ENCODE measurements at places on chromosomes 6 and 20.

DNA sequence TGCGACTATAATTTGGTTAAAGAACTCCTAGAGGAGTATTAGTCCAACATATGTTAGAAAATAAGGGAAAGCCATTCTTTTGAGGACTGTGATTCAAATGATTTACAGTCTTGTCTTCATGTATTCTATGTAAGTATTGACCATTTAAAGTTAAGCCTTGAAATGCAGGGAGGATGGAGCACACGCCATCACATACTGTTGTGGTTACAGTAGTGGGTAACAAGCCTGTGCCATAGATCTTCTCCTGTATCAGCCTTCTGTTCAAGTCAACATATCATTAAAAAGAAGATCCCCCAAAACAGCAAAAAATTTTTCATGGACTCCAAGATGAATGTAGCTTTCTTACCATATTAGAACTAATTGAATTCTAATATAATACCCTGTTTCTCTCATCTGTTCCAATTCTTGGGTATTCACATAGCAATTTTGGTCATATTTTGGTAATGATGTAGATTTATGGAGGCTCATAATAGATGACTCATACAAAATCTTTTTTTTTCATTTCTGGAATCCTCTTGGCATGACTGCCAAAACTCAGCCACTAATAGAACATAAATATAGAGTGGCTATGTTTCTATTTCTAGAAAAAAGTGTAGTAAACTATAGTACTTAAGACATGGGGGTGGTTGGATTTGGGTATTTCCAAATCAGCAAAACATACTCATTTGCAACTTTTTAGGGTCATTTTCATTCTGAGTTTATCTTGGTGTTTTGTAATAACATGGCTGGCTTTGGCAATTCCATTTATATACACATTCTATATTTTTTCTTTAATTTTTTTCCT is 413.5 kb downstream of the BCKDHB start:
- DNase-seq: no peak

DNA sequence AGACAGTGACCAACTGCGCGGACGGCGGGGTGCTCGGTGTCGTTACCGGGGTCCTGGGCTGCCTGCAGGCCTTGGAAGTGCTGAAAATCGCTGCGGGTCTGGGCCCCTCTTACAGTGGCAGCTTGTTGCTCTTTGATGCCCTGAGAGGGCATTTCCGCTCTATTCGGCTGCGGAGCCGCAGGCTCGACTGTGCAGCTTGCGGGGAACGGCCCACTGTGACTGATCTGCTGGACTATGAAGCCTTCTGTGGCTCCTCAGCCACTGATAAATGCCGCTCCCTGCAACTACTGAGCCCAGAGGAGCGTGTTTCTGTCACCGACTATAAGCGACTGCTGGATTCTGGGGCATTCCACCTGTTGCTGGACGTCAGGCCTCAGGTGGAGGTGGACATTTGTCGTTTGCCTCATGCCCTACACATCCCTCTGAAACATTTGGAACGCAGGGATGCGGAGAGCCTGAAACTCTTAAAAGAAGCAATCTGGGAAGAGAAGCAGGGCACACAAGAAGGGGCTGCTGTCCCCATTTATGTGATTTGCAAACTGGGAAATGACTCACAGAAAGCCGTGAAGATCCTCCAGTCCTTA is 1.0 kb downstream of the MOCS3 start:
- no peak for DNase-seq

DNA sequence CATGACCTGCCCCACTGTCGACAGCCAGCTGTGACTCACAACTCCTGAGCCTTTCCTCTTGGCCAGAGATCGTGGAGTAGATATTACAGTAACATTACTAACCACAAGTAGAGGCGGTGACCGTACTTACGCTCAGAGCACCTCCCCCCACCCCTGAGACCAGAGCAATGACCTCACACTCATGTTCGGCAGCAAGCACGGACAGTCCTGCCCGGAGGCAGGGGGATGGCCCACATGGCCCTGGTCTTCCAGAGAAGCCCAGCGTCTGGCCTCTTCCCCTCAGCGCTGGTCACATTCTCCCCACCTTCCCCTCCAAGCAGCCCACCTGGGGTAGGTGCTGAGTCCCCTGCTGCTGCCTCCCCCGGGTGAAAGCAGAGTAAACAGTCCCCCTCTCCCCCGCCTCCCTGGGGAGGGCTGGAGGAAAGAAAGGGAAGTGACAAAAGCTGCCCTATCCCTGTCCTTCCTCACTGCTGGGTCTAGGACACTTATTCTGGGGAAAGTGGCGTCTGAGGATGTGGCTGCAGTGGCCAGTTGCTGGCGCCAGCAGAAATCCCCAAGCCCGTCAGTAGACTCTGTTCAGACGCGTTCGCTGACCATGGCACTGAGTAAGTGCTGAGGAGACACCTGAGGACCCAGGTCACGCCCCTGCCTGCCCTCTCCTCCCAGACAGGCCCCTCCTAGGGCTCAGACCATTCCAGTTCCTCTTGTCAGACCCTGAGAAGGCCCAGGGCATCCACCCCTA is 68.5 kb downstream of the MRPL14 start:
- peak; percentile 90 for DNase-seq

- no peak for DNase-seq
These were observed 153.1 kb upstream of the INSM1 start for GRCh38 chr20:20214757-20215275.

GRCh38 chr20:62836967-62837490 is 20.2 kb downstream of the COL9A3 start:
- no peak for DNase-seq

DNA sequence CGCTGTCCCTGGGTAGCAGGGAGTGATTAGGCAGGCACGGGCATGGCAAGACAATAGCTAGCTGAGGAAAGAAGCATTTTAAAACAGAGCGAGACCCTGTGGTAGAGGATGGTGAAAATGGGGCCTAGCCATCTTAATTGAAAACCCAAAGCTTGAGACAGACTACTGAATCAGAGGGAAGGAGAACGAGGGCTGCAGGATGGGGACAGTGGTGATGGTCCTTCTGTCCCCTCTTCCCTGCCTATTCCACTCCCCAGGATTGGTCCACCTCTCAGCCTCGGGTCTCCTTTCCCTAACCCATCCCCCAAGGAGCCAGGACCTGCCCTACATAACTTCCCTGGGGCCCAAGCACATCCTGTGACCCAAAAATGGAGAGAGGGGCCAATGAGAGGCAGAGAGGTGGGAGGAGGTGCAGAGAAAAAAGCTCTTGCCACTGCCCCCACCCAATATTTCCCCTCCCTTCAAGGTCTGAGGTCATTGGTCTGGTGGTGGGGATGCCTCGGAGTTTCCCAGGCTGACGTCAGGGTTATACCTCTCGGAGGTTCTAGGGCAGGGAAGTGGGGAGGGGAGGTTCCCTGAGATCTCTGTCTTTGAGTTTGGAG is 884 bp upstream of the CUTA start:
- DNase-seq: no peak

DNA sequence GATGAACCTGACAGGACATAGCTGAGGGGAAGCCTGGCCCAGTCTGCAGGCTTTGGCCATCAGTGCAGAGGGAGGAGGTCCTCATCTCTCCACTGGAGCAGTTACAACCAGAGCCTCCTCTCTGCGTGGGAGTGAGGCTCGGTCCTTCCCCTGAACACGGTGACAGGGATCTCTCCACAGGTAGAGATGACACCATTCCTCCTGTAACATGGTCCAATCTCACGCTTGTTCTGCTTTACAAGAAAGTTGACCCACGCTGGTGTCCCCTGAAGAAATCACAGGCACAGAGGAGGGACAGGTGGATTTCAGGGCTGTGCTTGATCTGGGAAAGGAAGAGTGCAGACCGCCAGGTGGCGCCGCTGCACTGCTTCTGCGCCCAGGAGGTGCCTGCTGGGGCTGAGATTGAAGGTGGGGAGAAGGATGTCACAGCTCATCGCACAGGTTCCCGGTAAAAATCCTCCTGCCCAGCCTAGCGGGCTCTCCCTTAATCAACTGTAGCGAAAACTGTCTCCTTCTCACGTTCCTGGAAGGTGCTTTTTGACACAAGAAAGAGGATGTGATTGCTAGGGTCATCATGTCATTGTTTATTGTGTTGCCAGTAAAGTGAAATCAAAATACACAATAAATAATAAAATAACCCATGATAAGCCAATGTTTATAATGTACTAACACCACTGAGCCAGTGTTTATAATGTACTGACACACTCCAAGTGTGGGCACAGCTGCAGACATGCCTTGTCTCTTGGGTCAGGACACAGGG is 20.4 kb downstream of the HLA-G start:
- peak; percentile 86 for DNase-seq

GRCh38 chr6:138795809-138796603 is at the start of gene ECT2L:
Gene ECT2L, plus strand, starts transcription at chr6:138796087. Its CDS starts 17,188 bp downstream, at chr6:138813275.
- DNase-seq: no peak

- DNase-seq: no peak
These were observed 195.8 kb downstream of the ZFAND3 start for GRCh38 chr6:38015341-38015740.

GRCh38 chr20:57370316-57370715 is 19.3 kb downstream of the RAE1 start:
- no peak for DNase-seq

DNA sequence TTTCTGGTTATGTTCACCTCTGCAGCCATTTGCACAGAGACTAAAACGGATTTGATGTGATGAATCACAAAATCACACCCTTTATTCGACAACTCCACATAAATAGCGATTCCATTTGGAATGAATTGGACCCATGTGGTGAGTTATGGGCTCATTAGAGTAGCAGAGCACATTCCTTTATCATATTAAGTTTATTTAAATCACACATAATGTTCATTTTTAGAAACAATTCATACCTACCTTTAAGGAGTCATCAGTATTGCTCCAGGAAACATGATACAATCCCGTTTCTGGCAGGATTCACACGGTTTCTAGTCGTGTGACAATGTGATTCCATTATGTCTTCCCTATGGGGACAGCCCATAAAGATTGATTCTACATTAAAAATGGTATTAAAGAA is 303.5 kb downstream of the CDH4 start:
- DNase-seq: no peak

DNA sequence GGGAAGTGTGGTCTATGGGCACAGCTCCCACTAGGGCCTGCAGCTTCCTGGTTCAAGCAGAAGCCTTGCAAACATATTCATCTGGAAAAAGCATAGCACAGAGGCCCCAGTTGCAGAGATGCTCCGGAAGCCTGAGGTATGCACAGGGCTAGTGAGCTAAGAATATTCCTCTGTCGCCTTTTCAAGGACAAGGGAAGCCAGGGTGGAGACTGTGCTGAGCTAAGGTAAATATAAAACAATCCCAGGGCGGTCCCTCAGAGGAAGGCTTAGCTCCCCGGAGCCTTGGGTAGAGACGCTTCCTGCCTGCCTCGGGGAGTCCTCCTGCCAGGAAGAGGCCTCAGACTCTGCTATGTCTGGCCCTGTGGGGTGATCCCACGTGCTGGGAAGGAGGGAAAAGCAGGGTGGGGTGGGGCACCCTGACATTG is 134.8 kb upstream of the FOXA2 start:
- no peak for DNase-seq

- DNase-seq: no peak
These were observed 917.5 kb downstream of the EYS start for GRCh38 chr6:64789476-64789875.

DNA sequence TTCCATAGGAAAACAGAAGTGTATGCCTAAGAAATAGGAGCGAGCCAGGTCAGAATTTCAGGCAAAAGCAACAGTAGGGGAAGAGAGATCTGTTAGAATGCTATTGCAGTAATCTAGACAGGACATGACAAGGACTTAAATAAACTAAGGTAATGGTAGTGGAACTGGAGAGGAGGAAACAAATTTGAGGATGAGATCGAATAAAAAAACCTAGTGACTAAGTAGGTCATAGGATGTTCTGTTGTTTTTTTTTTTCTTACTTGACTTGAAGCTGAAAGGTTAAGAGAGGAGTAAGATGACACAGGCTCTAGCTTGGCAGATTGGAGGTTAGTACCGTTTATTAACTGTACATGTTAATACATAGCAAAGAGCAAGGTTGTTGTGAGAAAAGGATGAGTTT is 28.6 kb downstream of the ORC3 start:
- DNase-seq: no peak

DNA sequence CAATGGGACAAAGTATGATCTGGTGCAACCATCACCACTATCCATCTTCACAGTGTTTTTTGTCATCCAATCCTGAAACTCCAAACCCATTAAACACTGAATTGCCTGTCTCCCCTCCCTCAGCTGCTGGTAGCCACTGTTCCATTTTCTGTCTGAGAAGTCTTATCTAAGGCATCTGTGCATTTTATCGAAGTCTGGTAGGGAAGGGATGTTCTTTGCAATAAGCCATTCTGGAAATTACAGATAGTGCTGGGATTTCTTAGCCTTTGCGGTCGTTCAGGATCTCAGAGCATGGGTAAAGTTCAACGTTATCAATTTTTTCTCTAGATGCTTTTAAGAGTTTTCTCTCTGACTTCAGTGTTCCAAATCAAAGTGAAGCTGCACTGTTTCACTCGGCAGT is 24.1 kb downstream of the KIF25 start:
- DNase-seq: no peak

- DNase-seq: no peak
These were observed 34.2 kb upstream of the C20orf203 start for GRCh38 chr20:32707691-32708581.

DNA sequence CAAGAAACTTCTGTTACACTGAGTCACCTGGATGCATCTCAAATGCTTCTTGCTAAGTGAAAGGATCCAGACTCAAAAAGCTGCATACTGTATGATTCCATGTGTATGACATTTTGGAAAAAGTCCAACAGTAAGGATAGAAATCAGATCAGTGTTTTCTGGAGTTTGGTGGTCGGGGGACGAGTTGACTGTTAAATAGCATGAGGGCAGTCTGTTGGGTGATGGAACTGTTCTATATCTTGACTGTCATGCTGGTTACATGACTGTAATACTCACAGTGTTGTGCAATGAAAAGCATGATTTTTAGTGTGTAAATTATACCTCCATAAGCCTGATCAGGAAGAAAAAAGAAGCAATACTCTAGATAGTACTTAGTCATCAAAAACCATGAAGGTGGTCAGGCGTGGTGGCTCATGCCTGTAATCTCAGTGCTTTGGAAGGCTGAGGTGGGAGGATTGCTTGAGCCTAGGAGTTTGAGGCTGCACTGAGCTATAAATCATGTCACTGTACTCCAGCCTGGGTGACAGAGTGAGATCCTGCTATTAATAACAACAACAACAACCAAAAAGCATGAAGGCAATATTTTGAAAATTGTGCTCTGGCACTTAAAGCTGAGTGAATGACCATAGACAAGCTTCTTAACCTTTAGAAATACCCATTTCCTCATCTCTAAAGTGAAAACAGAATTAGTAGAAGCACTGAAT is 30.5 kb upstream of the SASH1 start:
- no peak for DNase-seq

- no peak for DNase-seq
These were observed 42.3 kb upstream of the PTPN1 start for GRCh38 chr20:50467718-50468356.

- DNase-seq: no peak
These were observed 2.4 kb upstream of the EBF4 start for GRCh38 chr20:2690213-2690612.

DNA sequence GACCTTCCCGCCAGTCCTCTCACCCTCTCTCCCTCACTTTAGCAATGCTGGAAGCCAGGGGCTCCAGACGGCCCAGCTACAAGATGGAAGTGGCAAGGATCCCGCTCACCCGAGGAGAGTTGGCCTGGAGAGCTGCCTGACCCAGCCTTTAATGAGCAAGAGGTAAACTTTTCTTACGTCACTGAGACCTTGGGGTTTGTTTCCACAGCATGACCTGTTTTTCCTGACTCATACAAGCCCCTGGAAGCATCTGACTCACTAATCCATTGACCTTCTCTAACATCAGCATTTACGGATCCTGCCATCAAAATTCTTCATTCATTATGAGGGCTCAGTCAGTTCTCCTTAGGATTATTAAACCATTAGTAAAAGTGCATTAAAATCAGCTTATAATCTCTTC is 120.4 kb downstream of the MYLK4 start:
- DNase-seq: peak; percentile 90

Measured in ascending aorta (tissue), 2 donors.